Effector memory CD4-positive, alpha-beta T cell (primary cell): ENCODE measurements at places on chromosomes 2 and 18.

- H3K36me3 ChIP-seq = no peaks in the 10 kb centered on the region
- DNase-seq = no peak
- peak overlapping the region; percentile 39 for H3K4me3 ChIP-seq
- H3K4me1 ChIP-seq = peaks cover 18% of the 10 kb centered on the region
- H3K27ac ChIP-seq = no peak overlapping the region
Measured at GRCh38 chr2:85133751-85134254, 611 bp downstream of the TCF7L1 start.

DNA sequence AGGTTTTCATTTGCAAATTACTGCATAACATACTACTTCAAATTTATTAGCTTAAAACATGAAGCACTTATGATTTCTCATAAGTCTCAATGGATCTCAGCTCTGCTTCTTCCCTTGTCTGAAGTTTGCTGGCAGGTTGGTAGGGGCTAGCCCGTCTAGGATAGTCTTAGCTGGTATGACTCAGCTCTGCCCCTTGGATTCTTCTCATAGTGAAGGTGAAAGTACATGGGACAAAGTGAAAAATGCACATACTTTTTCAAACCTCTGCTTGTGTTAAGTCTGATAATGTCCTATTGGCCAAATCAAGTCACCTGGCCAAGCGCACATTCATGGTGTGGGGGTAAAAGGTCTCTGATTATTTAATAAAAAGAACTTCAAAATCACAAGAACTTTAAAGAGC is 184.8 kb upstream of the VWC2L start:
- no peaks in the 10 kb centered on the region for H3K36me3 ChIP-seq
- no peaks in the 10 kb centered on the region for H3K27me3 ChIP-seq
- H3K4me3 ChIP-seq = no peak overlapping the region
- no peaks in the 10 kb centered on the region for H3K4me1 ChIP-seq
- H3K27ac ChIP-seq = no peak overlapping the region
- DNase-seq = no peak

DNA sequence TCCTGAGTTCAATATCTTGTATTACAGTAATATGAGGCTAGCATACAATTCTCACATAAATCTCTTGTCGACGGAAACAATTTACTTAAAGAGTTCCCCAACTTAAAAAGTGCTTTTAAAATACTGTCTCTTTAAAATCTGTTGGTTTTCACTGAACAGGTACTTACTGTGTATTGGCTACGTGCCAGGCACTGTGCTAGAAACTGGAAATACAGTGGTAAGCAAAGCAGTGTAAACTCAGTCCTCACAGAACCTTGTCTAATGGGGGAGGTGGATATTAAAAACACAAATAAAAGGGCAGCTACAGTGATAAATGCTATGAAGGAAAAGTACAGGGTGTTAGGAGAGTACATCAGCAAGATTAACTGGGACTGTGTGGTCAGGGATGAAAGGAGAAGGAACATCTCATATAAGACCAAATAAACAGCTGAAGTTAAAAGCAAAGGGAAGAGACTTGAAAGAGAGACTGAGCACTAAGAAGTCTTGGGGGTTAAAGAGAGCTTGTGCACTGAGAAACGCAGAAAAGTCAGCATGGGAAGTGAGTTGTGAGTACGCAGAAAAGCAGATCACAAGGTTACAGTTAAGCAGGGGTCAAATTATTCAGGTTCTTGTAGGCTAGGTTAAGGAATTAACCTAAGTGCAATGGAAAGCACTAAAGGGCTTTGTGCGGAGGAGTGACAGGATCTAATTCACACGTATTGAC is 52.5 kb downstream of the USP40 start:
- H3K4me3 ChIP-seq = no peak overlapping the region
- H3K4me1 ChIP-seq = no peaks in the 10 kb centered on the region
- no peak for DNase-seq
- H3K27ac ChIP-seq = no peak overlapping the region
- H3K36me3 ChIP-seq = no peaks in the 10 kb centered on the region
- H3K27me3 ChIP-seq = no peaks in the 10 kb centered on the region

DNA sequence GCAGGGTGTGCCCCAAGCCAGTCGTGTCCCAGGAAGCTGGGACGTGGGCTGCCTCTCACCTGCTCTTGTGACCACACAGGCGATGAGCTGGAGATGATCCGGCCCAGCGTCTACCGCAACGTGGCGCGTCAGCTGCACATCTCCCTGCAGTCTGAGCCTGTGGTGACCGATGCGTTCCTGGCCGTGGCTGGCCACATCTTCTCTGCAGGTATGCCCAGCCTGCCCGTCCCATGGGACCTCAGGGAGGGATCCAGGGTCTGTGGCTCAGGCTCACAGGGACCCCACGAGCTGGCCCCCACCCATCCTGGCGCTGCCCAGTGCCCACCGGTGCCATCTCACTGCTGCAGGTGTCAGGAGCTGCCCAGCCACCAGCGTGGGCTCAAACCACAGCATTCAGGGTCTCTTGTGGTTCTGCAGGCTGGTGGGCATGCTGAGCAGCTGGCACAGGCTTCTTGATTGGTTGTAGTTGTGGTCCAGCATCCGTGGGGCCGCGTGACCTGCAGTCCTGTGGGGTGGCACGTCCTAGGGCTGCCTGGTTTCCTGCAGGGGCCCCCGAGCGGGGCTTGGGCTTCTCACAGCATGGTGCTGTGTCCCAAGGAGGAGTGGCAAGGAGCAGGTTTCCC is 3.8 kb downstream of the BOK start:
- no peaks in the 10 kb centered on the region for H3K36me3 ChIP-seq
- H3K4me3 ChIP-seq = no peak overlapping the region
- DNase-seq = no peak
- H3K4me1 ChIP-seq = peaks cover 6% of the 10 kb centered on the region

DNA sequence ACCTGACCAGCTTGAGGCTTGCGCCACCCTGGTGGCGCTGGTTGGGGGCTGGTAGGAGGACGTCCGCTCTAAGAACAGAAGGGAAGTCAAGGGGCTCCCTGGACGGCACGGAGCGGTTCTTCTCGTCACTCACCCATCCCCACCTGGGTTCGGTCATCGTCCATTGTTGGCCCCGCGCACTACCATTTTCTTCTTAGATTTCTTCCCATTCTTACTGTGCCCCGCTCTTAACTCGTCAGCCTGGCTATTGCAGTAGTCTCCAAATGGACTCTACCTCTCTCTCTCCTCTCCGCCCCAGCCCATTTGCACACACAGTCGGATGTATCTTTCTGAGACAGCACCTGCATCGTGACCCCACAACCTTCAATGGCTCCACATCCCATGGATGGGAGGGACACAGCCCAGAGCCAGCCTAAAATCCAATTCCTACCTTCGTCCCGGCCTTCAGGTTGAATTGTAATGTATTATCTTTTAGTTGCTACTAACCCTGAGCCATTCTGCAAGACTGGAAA is 814 bp upstream of the RAB1A start:
- H3K4me3 ChIP-seq = peak overlapping the region; percentile 56
- H3K36me3 ChIP-seq = no peaks in the 10 kb centered on the region
- peaks cover 17% of the 10 kb centered on the region for H3K4me1 ChIP-seq
- H3K27ac ChIP-seq = peak overlapping the region; percentile 69
- no peak for DNase-seq
- no peaks in the 10 kb centered on the region for H3K27me3 ChIP-seq

- H3K4me3 ChIP-seq = no peak overlapping the region
Measured at GRCh38 chr18:67354091-67354490, 162.4 kb downstream of the DSEL start.
